Tracheal epithelial cell (primary cell): ENCODE measurements at places on chromosomes 13 and 19. TPM values are rescaled to one million over a fixed set of nuclear protein-coding genes. Genes with fewer than 3 reads are reported as not detected.

ARRDC5 gene
- not detected in 2 replicates for total RNA-seq

GPC5 gene
- total RNA-seq = 1.4 and 2.1 TPM in 2 replicates

ANGPTL4 gene
- 6.0 and 41.4 TPM in 2 replicates for total RNA-seq

ZNF627 gene
- total RNA-seq = 22.6 and 24.6 TPM in 2 replicates

GAPDHS gene
- not detected in 2 replicates for total RNA-seq

PPM1N gene
- 0.64 and 1.4 TPM in 2 replicates for total RNA-seq

CGB2 gene
- 1.9 TPM in 1 of 2 replicates, not detected in the other for total RNA-seq

THSD1 gene
- 17.8 and 18.5 TPM in 2 replicates for total RNA-seq

NALCN gene
- 2.4 TPM in 1 of 2 replicates, not detected in the other for total RNA-seq

ZNF772 gene
- 13.7 and 14.1 TPM in 2 replicates for total RNA-seq

PRSS57 gene
- not detected in 2 replicates for total RNA-seq

ENOX1 gene
- 0.48 and 1.5 TPM in 2 replicates for total RNA-seq

ZNF544 gene
- total RNA-seq = 58.0 and 70.1 TPM in 2 replicates

CLIP3 gene
- 0.24 TPM in 1 of 2 replicates, not detected in the other for total RNA-seq

ZNF112 gene
- 3.4 and 5.1 TPM in 2 replicates for total RNA-seq
